ENCODE measurements at places on chromosomes 3 and 15. TPM values are rescaled to one million over a fixed set of nuclear protein-coding genes. Genes with fewer than 3 reads are reported as not detected.

SGO1 gene
- not detected for total RNA-seq

TCTA gene
- 18.2 TPM for total RNA-seq

TGM4 gene
- total RNA-seq = not detected

LARP6 gene
- total RNA-seq = 139 TPM
